ENCODE measurements at places on chromosomes 5 and 9. TPM values are rescaled to one million over a fixed set of nuclear protein-coding genes. Genes with fewer than 3 reads are reported as not detected.

TNFSF8 gene
- not detected for total RNA-seq

F12 gene
- 1.4 TPM for total RNA-seq

FOXD4 gene
- not detected for total RNA-seq

SPATA31A3 gene
- total RNA-seq: not detected

GKAP1 gene
- total RNA-seq: 1.3 TPM

TBC1D2 gene
- 14.1 TPM for total RNA-seq

CCL21 gene
- total RNA-seq: 0.53 TPM

NEUROG1 gene
- total RNA-seq: not detected

GFPT2 gene
- total RNA-seq: 7.6 TPM

SLC6A7 gene
- not detected for total RNA-seq

CSF2 gene
- total RNA-seq: 16.8 TPM

TIGD6 gene
- total RNA-seq: 3.1 TPM

Measured in mammary microvascular endothelial cell (primary cell).